A549 treated with DMSO at 1 μM for 4 hours (cell line): ENCODE measurements at places on chromosomes 1 and 21. TPM values are rescaled to one million over a fixed set of nuclear protein-coding genes. Genes with fewer than 3 reads are reported as not detected.

Gene SYTL1
- total RNA-seq, result 0.10 to 0.68 TPM (median 0.35 TPM) in 5 replicates

Gene CAPN8
- total RNA-seq, result 0.30 to 0.63 TPM (median 0.47 TPM) in 5 replicates

Gene RORC
- total RNA-seq, result 0.02 to 0.07 TPM (median 0.03 TPM) in 3 of 5 replicates, not detected in the others

Gene ZNF683
- not detected in 5 replicates for total RNA-seq

Gene MRPS15
- 71.9 to 86.2 TPM (median 82.7 TPM) in 5 replicates for total RNA-seq

Gene RGSL1
- total RNA-seq, result not detected in 5 replicates

Gene GREM2
- total RNA-seq, result 0.21 to 0.47 TPM (median 0.30 TPM) in 5 replicates
